ENCODE measurements at places on chromosomes 16 and 17.
A peak's percentile ranks its signal among the peaks of the same experiment; 100 is the strongest.

DNA sequence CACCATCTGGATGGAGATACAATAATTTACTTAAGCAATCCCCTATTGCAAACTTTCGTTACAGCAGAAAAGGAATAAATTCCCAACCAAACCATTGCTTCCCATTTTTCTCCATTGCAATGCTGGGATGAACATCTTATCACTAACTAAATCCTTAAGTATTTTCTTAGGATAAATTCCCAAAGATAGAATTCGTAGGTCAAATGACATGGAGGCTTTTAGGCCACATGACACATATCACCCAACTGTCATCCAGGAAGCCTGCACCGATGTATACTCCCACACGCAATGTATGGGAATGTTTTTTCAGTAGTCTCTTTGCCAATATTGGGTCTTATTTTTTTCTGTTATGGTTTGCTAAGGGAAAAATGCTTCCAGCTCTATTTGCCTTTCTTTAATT is 1.6 kb upstream of the TLCD2 start:
- DNase-seq, result no peak

DNA sequence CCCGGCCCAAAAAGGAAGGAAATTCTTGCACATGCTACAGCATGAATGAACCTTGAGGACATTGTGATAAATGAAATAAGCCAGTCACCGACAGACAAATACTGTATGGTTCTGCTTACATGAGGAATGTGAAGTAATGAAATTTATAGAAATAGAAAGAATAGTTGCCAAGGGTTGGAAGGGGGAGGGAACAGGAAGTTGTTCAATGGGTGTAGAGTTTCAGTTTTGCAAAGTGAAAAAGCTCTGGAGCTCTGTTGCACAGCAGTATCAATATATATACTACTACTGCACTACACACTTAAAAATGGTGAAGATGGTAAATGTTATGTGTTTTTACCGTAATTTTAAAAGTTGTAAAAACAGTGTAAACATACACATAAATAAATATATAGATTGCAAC is 43.7 kb downstream of the PKD1L3 start:
- no peak for DNase-seq

DNA sequence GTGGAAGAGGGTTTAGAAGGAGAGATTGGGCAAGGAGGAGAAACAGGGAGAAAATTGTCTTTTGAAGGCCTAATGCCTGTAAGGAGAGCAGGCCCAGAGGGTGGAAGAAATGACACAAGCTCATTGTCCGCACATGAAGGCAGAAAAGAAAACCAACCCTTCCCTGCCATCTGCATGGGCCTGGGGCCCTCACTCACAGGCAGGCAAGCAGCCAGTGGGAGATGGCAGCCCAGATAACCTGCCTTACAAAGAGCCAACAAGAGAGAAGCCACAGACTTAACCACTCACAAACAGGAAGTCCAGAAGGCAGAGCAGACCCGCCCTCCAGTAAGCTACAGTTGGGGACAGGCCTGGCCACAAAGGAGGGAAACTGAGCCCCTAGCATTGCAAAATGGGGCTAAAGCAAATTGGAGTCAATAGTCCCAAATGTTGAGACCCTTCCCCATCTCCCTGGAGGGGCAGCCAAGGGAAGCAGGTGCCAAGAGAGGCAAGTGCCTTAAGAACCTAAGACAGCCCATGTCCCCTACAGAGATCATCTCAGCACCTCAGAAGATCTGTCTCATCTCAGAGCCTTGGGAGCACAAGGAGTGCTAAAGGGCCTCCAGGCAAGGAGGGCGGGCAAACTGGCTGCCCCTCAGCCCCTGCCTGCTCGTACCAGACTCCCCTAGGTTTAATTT is 7.3 kb upstream of the TSPOAP1 start:
- DNase-seq, result peak; percentile 88

- no peak for DNase-seq
Observed at GRCh38 chr17:33482636-33483035, 189.5 kb upstream of the ASIC2 start.

- no peak for DNase-seq
Observed at GRCh38 chr17:10294180-10294579, 78.6 kb downstream of the MYH13 start.

DNA sequence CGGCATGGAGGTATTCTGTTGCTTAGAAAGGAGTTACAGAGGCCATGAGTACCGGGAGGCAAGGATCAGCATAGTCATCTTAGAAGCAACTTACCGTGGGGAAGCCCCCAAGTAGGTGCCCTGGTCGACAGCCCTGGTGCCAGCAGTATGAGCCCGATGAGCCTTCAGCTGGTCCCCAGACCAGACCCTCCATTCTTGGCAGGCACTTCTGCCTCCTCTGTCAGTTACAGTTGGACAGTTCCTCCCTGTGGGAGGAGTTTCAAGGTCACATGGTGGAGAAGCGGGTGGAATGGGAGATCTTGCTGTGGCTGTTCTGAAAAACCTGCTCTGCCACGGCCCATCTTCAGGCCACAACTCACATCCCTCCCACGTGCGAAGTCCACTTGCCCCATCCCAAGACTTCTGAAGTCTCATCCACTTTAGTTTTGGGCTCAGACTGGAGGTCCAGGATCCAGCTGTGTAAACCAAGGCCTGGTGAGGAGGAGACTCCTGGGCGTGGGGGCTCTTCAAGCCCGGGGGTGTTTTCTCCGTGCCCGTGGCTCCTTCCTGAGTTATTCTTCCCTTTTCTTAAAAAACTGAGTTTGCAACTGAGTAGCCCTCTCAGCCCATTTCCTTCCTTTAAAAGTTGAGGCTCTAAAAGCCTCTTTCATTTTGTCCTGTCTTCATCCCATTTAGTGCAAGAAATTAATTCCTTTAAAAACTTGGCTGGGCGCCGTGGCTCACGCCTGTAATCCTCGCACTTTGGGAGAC is 133.5 kb downstream of the SEC14L1 start:
- no peak for DNase-seq

GRCh38 chr16:11177578-11178160 is 78.3 kb downstream of the SOCS1 start:
- DNase-seq, result no peak

DNA sequence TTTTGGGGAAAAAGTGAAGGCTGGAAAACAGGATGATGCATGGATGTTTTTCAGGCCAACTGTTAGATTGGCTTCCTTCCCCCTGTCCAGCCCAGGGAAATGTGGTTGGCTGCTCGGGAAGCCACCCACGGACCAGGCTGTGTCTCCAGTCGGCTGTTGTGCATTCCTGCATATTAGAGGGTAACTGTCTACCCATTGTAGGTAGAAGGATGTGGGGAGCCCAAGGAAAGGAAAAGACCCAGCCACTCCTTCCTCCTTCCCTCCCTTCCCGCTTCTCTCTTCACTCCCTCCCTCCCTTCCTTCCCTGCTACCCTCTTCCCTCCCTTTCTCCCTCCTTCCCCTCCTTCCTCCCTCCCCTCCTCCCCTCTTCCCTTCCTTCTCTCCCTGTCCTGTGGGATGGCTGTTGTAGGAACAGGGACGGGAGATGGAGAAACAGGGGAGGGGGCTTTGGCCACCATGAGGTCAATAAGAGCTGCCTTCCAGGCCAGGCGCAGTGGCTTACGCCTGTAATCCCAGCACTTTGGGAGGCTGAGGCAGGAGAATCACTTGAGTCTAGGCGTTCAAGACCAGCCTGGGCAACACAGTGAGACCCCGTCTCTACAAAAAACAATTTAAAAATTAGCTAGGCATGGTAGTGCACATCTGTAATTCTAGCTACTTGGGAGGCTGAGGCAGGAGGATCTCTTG is 16.9 kb downstream of the SYT17 start:
- DNase-seq, result no peak

- no peak for DNase-seq
Observed at GRCh38 chr17:45639297-45639849, 144.7 kb upstream of the CRHR1 start.

DNA sequence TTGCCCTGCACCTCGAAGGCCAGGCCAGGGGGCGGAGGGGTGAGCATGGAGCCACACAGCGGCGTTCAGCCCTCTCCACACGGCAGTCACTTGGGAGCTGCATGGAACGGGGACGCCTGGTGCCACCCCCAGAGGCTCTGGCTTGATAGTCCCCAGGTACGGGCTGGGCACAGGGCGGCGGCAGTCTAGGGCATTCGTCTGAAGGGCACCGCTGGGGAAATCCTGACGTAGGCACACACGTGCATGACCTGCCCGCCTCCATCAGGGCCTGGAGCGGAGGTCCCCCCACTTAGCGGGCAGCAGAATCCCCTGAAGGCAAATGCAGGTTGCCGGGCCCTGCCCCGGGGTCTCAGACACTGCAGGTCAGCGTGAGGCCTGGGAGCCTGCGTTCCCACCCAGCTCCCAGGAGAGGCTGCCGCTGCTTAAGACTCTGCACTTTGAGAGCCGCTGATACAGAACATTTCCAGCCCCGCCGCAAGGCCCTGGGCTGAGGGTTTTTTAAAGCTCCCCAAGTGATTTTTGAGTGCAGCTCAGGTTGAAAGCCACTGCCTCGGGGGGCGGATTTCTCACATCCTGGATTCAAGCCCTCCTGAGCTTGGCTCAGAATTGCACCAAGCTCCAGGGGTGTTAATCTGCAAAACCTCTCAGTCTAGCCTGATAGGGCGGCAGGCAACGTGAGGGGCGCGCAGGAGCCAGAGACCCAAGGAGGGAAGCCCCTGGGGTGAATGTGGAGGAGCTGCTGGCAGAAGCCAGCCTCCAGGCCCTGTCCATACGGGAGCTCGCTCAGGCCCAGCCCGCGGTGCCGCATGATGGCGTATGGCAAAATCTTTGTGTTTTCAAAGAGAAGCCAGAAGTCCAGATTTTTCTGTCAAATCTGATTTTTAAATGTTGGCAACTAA is 182.3 kb upstream of the GSE1 start:
- no peak for DNase-seq

- DNase-seq, result no peak
Observed at GRCh38 chr16:19940195-19940594, 55.5 kb upstream of the GPRC5B start.

DNA sequence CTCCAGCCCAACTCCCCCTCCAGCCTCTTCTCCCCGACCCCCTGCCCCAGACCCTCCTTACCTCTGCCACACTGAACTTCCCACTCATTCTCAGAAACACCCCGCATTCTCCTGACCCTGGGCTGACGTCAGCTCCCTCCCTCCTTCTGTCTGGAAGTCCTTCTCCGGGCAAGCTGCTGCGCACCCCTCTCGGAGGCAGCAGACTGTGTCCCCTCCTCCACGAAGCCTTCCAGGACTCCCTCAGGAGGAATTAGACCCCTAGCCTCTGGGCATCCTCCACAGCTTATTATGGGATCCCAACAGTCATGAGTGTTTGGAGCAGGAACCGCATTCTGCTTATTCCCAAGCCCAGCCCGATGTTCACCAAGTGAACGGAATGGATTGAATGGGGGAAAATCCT is 3.4 kb upstream of the RPL38 start:
- no peak for DNase-seq

DNA sequence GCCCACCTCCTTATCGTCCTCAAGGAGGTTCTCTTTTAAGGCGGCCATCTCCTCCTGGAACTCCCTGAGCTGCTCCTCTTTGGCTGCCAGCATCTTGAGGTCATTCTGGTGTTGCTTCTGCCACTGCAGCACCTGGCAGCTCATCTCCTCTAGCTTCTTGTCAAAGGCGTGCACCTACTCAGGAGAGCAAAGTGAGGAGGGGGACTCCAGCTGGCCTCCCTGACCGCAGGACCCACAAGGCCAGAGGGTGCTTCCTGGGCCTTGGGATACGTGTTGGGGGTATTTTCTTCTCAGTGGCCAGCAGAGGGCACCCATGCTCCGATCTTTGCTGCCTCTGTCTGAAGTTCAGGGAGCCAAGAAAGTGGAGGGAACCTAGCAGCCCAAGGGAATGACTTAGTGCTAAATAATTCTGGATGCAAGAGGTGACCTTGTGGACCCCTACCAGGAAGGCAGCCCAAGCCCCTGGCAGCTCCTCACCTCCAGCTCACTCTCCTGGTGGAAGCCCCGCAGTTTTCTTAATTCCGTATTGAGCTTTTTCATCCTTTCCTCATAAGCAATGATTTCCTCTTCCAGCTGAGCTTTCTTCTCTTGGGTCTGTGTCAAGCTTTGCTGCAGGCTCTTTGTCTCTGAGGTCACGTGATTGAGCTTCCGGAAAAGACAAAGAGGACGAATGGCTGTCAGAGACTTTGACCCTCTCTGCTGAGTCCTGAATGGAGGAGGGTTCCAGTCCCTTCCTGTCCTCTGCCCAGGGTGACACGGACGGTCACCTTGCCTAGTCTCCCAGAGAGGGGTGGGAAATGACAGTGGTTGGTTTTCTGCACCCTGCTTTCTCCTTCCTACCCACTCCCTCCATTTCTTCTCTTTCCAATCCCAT is 31.4 kb downstream of the DHX38 start:
- peak; percentile 72 for DNase-seq

GRCh38 chr17:32265192-32265923 is at the start of gene RHBDL3:
RHBDL3 (plus strand) TSS chr17:32265832; CDS start chr17:32266190, 358 bp downstream.
- DNase-seq, result peak; percentile 55

GRCh38 chr16:31108794-31109558 is 790 bp downstream of the BCKDK start:
- DNase-seq, result no peak

DNA sequence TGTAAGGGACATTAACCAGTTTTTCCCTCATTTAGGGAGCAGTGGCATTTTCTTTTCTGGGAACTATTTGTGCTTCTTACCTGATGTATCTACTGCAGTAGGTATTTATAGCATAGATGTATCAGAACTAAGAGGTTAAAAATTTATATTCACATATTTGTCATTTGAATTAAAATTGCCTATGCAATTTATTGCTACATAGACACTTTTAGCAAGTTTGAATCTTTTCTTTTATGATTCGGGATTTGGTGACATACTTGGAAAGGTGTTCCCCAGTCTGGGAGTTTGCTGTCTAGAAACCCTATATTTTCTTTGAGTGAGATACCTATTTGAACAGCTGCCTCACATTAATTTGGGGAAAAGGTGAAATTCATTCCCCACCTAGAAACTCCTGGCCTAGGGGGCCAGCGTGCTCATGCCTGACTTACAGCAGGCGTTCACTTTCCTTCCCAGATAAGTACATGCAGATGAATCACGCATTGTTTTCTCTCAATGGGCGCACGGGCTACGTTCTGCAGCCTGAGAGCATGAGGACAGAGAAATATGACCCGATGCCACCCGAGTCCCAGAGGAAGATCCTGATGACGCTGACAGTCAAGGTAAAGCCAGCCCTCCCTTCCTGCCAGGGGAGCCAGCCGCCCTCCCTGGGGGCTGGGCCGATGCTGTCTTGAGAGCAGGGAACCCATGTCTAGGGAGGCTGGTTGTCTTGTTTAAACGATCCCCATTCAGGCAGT is 73.8 kb downstream of the SDR42E1 start:
- DNase-seq, result no peak

GRCh38 chr17:48571024-48571818 is 6.9 kb downstream of the HOXB4 start:
- no peak for DNase-seq

GRCh38 chr16:80580109-80580832 is 39.5 kb downstream of the DYNLRB2 start:
- peak; percentile 86 for DNase-seq

DNA sequence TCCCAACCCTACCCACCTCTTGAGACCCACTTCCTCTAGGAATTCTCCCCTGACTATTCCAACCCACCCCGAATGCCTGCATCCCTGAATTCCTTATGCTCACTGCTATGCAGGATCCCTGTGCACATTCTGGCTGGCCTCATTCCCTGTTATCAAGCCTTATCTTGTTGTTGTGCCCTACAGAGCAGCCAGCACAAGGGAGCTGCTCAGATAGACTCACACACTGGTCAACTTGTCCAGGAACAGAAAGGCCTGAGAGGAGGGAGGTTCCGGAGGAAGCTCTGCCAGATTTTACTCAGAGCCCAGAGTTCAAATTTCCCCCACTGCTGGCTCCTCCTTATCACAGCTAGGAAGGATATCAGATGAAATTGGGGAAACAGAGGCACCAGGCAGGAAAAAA is 24.8 kb upstream of the MYO18A start:
- DNase-seq, result no peak

- DNase-seq, result no peak
Observed at GRCh38 chr17:5248821-5249479, 14.3 kb upstream of the SCIMP start.

- DNase-seq, result no peak
Observed at GRCh38 chr16:27365142-27366089, 36.6 kb upstream of the IL21R start.
